ENCODE measurements at places on chromosomes 16 and 17.

DNA sequence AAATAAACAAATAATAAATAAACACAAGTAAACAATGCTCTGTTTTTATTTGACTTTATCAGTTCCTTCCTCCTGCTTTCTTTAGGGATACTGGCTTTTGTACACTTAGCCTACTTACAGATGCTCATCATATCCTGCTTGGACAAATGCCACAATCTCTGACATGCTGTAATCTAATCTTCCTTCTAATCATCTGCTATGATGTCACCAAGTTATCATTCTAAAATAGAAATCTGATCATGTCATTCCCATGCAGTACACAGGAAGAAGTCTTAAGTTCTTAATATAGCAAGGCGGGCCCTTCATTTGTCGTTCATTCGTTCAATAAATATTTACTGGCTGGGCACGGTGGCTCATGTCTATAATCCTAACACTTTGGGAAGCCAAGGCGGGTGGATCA, 9.1 kb upstream of the UBB start:
- DNase-seq, result no peak

- no peak for DNase-seq
Observed at GRCh38 chr16:27737513-27737912, 187.6 kb downstream of the KATNIP start.

GRCh38 chr16:76204249-76204648, 73.0 kb upstream of the CNTNAP4 start:
- no peak for DNase-seq

- no peak for DNase-seq
Observed at GRCh38 chr16:1810536-1810935, 16.1 kb downstream of the HAGH start.

DNA sequence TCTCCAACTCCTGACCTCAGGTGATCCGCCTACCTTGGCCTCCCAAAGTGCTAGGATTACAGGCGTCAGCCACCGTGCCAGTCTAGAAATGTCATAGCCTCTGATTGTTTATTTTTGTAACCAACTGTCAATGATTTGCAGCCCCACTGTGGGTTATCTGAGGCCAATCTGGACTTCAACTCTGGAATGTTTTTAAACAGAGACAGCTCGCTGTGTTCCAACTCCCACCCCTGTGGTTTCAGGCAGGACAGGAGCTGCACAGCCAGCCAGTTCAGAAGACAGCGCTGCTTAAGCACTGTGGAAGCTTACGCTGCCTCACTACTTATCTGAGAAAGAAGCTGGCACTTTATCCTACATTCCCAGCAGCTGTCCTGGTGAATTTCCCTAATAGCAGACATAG, 19.5 kb downstream of the MRM3 start:
- DNase-seq, result no peak

DNA sequence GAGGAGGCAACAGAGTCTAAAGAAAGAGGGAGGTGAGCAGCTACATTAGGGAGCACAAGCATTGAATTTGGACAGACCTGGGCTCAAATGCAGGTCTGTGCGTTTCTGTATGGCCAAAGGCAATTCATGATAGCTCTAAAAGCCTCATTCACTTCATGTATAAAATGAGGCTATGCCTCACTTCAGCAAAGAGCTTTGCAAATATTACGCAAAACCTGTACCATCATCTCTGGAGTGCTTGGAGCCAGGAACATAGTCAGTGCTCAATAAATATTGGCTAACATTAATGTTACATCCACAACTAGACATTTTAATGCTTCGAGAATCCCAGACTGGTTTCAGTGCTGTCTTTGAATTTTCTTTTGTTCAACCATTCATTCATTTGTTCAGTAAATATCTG, 254.7 kb upstream of the CDH11 start:
- no peak for DNase-seq

GRCh38 chr17:16923097-16923903, 48.6 kb downstream of the TNFRSF13B start:
- DNase-seq, result no peak

GRCh38 chr16:58836427-58836826, 102.3 kb upstream of the GOT2 start:
- DNase-seq, result no peak

DNA sequence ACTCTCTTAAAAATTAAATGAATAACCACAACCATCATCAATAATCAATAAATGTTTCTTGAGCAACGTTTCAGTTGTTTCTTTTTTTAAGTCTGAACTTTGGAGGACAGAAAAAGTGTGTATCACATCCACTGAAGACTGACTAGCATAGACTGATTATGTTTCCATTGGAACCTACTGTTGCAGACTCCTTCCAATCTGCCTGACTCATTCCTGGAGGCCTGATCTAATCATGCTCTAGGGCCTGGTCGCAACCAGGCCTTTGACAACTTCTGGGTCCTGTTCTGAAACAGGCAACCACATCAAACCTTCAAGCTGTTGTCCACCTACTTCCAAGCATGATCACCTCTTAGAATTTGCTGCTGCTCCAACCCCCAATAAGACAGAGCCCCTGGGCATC, 109.2 kb upstream of the NUDT7 start:
- no peak for DNase-seq

DNA sequence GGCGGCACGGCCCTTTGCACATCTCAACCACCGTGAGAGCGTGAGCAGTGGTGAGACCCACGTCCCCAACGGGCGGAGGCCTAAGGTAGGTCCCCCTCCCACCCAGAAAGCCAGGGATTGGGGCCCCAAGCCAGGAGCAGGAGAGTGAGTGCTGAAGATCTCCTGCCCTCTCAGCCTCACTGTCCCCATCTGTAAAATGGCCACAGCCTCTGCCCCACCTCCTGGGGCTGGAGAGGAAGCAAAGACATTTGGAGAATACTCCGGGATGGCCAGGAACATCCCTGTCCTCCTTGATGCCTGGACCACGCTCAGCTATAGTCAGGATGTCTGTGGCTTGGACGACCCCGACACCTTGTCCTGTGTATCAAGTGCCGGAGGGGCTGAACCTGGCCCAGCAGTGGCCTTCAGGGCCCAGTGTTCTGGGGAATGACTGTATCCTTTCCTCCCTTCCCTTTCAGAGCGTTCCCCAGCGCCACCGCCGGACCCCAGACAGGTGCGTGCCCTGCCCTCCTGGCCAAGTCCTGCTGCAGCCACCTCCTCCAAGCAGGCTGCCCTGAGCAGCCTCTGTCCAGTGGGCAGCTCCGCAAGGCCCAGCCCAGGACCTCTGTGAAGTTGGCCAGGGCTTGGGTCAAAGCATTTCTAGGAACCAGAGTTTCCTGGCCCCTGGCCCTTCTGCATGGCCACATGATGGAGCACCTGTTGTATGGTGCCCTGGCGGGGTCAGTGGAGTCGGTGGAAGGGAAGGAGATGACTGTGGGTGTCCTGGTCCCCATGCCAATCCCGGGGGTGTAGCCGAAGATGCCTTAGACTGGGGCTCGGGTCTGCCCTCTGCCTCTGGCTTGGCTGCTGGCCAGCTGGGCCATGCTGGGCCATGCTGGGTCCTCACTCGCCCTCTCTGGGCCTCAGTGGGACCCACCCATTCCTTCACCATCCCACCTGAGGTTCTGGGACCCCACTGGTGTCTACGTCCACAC, 38.4 kb downstream of the ADCY7 start:
- no peak for DNase-seq

GRCh38 chr17:68498479-68499326, 13.5 kb upstream of the PRKAR1A start:
- DNase-seq, result no peak

GRCh38 chr17:80594431-80595269, 50.0 kb downstream of the RPTOR start:
- no peak for DNase-seq

- DNase-seq, result no peak
Observed at GRCh38 chr17:17052462-17053221, 10.4 kb downstream of the MPRIP start.

GRCh38 chr16:67235816-67236562, 9.1 kb downstream of the TMEM208 start:
- peak; percentile 70 for DNase-seq

DNA sequence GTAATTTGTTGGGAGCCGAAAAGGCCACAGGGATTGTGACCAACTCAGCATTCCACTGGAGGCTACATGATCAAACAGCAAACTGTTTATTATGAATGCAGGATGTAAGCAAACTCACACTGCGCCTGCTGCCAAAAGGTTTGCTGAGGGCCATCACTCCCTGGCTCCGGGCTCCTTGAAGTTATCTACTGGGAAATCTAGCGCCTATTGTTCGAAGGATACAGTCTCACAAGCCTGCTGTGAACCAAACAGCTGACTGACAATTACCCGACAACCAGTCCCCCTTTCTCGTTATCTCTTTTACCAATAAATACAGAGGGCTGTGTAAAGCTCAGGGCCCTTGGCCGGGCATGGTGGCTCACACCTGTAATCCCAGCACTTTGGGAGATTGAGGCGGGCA, 52.5 kb downstream of the BCL7C start:
- no peak for DNase-seq

DNA sequence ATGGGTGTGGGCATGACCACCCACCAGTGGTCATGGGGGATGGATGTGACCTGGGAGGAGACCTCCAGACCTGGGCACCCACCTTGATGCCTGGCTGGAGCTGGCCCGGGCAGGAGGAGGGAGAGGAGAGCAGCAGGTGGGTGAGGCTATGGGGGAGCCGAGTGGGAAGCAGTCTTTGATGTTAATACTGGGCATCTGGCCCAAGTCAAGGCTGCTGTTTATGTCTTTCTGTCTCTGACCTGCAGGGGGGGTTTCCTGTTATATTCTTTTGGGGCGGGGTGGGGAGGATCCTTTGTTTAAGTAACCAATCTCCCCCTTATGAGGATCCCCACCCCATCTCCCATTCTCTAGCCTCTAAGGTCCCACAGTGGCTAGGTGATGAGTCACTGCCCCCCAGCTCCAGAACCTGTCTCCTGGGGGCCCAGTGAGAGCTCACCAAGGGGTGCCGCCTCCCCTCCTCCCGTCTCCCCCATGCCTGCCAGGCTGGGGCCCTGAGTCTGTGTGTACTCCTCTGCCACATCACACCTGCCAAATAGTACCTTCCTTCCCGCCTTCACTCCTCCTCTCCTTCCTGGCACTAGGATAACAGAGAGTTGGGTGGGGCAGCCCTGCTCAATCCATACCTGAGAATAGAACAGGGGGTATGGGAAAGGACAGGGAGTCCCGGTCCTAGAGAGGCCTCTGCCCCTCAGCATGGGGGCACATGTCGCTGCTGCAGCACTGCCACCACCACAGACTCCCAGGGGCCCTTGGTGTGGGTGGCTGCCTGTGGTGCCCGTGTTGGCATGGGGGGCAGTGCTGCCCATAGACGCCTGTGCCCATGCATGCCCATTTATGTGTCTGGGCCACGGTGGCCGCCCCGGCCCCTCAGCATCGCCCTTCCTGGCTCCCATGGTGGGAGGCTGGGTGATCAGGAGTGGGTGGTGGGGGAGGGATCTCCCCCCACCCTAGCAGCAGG, 7.3 kb downstream of the THRA start:
- peak; percentile 63 for DNase-seq

GRCh38 chr16:67540756-67541155, 12.1 kb downstream of the RIPOR1 start:
- no peak for DNase-seq

DNA sequence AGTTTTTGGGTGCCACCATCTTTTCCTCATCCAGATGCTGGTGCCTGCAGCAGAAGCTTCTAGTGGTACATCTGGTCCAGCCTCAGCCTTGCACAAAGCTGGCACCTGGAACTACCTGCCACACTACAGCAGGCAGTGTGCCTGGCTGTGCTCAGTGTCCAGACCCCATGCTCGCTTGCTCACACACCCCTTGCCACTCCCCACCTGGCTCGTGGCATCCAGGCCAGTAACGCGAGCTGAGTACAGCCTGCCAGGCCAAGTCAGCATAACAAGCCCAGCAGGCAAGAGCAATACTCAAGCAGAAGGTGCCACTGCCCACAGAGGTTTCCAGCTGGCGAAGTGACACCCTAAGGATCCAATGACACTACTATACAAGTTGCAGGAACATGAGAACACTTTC, 29.7 kb upstream of the KIF2B start:
- no peak for DNase-seq

DNA sequence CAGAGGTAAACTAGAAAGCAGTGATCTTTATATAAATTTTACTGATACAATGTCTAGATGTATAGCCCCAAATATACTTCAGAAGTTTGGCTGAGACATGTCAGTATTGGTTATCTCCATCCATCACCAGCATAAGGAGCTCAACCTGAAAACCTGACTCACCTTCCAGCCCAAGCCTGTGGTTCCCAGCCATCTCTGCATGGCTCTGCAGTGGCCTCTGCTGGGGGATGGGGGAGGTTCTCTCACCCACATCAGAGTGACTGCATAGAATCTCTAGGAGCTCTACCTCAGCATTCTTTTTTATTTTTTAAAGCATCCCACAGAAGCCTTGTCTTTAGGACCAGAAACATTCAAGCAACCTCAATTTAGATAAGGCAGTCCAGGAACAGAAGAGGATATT, 27.3 kb downstream of the USP7 start:
- peak; percentile 81 for DNase-seq

GRCh38 chr17:8072729-8073461, 14.6 kb downstream of the ALOX12B start:
- DNase-seq, result peak; percentile 18
